ENCODE measurements at places on chromosomes 12 and 14. TPM values are rescaled to one million over a fixed set of nuclear protein-coding genes. Genes with fewer than 3 reads are reported as not detected.

DNA sequence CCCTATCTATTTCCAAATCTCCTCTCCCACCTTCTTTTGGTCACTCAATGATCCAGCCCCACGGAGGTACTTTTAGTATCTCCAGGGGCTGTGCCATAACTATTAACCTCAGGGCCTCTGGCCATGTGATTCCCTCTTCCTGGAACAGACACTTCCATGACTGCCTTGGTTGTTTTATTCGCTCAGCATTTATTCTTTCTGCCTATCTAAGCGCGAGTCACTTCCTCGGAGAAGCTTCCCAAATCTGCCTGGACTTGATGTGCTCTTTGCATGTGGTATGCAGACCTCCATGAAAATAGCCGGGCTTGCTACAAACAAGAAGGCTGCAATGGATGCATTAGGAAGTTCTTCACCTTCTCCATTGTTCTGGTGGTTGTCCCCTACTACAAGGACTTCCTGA, 939.0 kb upstream of the TMEM132C start:
- no peak for DNase-seq

DNA sequence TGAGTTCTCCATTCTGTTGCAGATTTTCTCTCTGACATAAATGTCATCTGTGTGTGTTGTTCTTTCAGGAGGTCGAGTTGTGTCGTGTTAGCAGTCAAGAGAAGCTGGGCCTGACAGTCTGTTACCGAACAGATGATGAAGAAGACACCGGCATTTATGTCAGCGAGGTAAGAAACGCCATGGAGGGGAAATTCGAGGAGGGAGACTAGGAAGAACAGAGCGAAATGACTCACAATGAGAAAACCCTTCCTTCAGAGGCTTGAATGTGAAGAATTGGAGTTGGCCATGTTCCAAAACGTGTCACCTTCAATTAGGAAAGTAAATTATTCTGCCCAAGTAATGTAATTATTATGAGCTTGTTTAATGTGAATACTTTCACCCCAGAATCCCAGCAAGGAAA, 364.5 kb downstream of the PDZRN4 start:
- no peak for DNase-seq

GRCh38 chr14:94752591-94753436, 17.1 kb downstream of the GSC start:
- DNase-seq, result no peak

DNA sequence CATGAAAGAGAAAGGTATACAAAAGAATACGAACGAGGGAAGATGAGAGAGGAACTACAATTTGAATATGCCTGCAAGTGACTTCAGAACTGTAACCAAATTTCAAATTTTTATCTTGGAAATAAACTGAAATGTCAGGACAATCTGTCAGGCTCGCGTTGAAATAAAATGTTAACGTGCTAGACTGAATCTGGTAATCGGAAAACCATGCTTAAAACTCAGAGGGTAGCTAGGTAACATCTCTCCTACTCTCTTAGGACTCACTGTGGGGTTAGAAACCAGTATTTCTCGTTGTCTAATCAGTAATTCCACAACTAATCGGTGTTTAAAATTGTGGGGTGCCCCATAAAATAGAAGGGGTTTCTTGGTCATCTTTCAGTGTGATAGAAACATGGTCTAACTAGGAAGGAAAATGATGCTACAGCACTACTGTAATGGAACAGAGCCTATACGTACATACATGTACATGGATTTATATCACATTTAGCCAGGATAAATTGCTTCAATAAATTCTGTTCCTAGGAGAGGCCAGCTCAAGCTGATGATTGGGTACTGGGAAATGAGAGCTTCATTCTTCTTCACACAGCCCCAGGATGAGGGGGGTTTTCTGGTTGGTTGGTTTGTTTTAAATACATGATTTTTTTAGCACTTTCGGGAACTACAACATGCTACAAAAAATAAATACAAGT, 23.9 kb downstream of the ATF7 start:
- DNase-seq, result no peak

NUDT4 gene
- polyA plus RNA-seq, result 18.9 TPM

GRCh38 chr14:23447361-23448350, 12.2 kb upstream of the MYH7 start:
- peak; percentile 95 for DNase-seq

Measured in small intestine (tissue), 16 donors.